Lung (tissue), 17 donors: ENCODE measurements at places on chromosomes 6 and 20. TPM values are rescaled to one million over a fixed set of nuclear protein-coding genes. Genes with fewer than 3 reads are reported as not detected.
A peak's percentile ranks its signal among the peaks of the same experiment; 100 is the strongest.

DNA sequence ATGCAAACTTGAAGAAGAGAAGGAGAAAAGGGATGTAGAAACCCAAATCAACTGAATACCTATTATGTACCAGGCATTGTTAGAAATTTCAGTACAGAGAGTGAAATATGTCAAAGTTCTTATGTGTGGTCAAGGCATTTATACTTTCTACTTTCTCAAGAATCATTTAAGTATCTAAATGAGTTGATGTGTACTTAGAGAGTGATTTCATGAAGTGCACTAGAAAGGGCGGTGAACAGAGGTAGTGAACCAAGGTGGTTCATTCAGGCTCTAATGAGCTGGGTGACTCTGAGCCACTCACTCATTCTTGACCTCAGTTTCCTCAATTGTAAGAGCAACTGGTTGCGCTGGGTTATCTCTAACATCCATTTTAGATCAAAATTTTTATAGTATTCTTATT lies 3.3 kb downstream of the PDE7B start:
- no peak overlapping the region for H3K27ac ChIP-seq
- no peaks in the 10 kb centered on the region for H3K27me3 ChIP-seq
- H3K36me3 ChIP-seq, result no peaks in the 10 kb centered on the region
- no peak overlapping the region for H3K4me3 ChIP-seq
- no peak for DNase-seq

DNA sequence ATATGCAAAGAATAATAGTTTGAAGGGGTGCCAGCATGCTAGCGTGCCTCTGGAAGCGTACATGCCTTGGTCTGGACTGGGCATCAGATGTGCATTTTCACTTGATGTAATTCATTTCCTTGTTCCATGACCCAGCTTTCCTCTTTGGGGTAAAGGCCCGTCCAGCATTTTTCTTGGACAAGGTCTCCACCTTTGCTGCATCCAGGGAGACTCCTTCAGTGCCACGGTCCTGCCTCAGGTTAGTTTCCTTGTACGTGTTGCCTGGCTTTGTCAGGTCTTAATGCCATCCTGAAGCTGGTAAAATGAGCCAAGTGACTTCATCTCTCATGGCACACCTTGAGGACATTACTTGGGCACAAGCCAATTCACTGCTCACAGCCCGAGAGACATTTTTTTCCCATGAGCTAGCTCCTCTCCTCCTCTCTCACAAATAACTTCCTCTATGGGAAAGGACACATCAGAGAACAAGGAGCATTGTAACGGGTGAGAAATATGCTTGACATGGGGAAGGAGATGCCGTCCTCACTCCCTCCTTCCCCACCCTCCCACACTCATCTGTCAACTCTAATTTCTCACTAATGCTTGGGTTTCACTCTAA lies 23.9 kb downstream of the EDN1 start:
- H3K27ac ChIP-seq, result no peak overlapping the region
- no peaks in the 10 kb centered on the region for H3K27me3 ChIP-seq
- DNase-seq, result peak; percentile 23
- H3K4me1 ChIP-seq, result no peaks in the 10 kb centered on the region
- no peak overlapping the region for H3K4me3 ChIP-seq

- H3K36me3 ChIP-seq, result no peaks in the 10 kb centered on the region
- DNase-seq, result no peak
- H3K4me1 ChIP-seq, result no peaks in the 10 kb centered on the region
- no peak overlapping the region for H3K27ac ChIP-seq
- H3K27me3 ChIP-seq, result no peaks in the 10 kb centered on the region
- no peak overlapping the region for H3K4me3 ChIP-seq
Observed at GRCh38 chr6:4093288-4093687, 14.4 kb upstream of the FAM217A start.

- no peaks in the 10 kb centered on the region for H3K4me1 ChIP-seq
- H3K4me3 ChIP-seq, result no peak overlapping the region
- no peak for DNase-seq
- no peaks in the 10 kb centered on the region for H3K36me3 ChIP-seq
- no peak overlapping the region for H3K27ac ChIP-seq
Observed at GRCh38 chr6:14270925-14271788, 153.6 kb downstream of the CD83 start.

GRCh38 chr6:106750946-106751345 lies 121.6 kb downstream of the QRSL1 start:
- DNase-seq, result no peak
- H3K27ac ChIP-seq, result no peak overlapping the region
- no peaks in the 10 kb centered on the region for H3K36me3 ChIP-seq
- no peaks in the 10 kb centered on the region for H3K4me1 ChIP-seq
- H3K27me3 ChIP-seq, result no peaks in the 10 kb centered on the region
- H3K4me3 ChIP-seq, result no peak overlapping the region

DNA sequence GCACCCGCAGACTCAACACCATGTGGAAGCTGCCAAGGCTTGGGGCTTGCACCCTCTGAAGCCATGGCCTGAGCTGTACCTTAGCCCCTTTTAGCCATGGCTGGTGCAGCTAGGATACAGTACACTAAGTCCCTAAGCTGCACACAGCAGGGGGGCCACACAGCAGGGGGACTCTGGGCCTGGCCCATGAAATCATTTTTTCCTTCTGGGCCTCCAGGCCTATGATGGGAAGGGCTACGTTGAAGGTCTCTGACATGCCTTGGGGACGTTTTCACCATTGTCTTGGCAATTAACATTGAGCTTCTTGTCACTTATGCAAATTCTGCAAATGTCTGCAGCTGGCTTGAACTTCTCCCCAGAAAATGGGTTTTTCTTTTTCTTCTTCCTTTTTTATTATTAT lies 103.3 kb downstream of the SLC16A10 start:
- no peak overlapping the region for H3K27ac ChIP-seq
- no peak overlapping the region for H3K4me3 ChIP-seq
- DNase-seq, result no peak
- H3K4me1 ChIP-seq, result no peaks in the 10 kb centered on the region
- no peaks in the 10 kb centered on the region for H3K36me3 ChIP-seq

DNA sequence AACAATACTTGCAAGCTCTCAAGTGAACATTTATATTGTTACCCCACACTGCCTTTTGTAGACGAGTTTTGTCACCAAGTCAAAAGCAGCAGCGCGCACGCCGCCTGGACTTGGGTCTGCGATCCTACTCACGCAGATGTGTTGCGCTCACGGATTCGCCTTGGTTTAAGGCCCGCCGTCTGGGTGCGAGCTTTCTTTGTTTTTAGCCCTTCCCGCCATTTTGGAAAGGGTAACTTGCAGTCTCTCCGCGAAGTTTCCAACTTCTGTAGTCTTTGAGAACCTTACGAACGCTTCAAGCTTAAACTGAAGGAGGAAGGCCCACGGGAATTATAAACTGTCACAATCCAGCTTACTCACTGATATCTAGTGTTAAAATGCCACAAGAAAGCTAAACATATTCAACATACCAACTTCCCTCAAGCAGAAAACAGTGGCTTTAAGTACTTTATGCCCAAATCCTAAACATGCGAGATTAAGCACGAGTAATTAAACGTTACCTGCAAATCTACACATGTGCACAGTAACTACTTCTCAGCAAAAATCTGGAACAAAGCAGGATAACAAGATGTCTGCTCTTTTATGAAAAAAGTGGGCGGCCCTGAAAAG lies 80.4 kb upstream of the BTN3A2 start:
- no peaks in the 10 kb centered on the region for H3K27me3 ChIP-seq
- peaks cover 4% of the 10 kb centered on the region for H3K4me1 ChIP-seq
- peak overlapping the region; percentile 70 for H3K4me3 ChIP-seq
- peaks cover 11% of the 10 kb centered on the region for H3K36me3 ChIP-seq
- DNase-seq, result peak; percentile 80

GRCh38 chr6:13307508-13307995 lies 20.8 kb downstream of the TBC1D7 start:
- H3K4me3 ChIP-seq, result no peak overlapping the region
- no peak overlapping the region for H3K27ac ChIP-seq
- H3K36me3 ChIP-seq, result peaks cover 6% of the 10 kb centered on the region
- no peak for DNase-seq
- no peaks in the 10 kb centered on the region for H3K27me3 ChIP-seq

GRCh38 chr6:104326173-104327001 lies 533.3 kb downstream of the HACE1 start:
- H3K27ac ChIP-seq, result no peak overlapping the region
- no peak for DNase-seq
- H3K27me3 ChIP-seq, result no peaks in the 10 kb centered on the region
- H3K4me3 ChIP-seq, result no peak overlapping the region
- H3K4me1 ChIP-seq, result no peaks in the 10 kb centered on the region

DNA sequence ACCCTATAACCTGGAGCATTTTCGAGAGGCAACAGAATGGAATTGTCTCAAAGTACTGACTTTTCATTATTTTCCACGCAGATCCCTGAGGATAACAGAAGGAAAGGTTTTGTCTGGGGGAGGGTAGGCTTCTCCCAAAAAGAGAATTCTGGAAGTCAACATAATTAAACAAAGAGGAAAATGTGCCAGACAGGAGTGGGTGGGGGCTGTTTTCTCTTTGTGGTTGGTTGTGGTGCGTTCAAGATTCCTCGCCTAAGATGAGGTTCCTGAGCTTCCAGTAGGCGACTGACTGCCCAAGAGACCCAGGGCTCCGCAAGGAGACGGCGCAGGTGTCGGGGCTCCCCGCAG lies 70.4 kb downstream of the SOX4 start:
- no peaks in the 10 kb centered on the region for H3K36me3 ChIP-seq
- no peak for DNase-seq
- H3K4me3 ChIP-seq, result peak overlapping the region; percentile 48
- no peak overlapping the region for H3K27ac ChIP-seq
- peaks cover 9% of the 10 kb centered on the region for H3K4me1 ChIP-seq
- peaks cover 11% of the 10 kb centered on the region for H3K27me3 ChIP-seq

DNA sequence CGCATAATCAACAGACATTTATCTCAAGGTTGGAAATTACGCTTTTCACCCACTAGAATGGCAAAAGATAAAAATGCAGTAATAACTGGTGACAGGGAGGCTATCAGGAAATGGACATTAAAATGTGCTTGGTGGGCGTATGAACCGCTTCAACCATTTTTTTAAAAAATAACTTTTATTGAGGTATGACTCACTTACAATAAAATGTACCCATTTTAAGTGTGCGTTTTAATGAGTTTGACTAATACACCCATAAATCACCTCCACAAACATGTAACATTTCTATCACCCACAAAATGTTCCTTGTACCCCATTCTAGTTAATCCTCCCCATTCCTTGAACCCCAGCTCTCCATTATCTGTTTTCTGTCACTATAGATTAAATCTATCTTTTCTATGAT lies 96.8 kb downstream of the IYD start:
- H3K36me3 ChIP-seq, result no peaks in the 10 kb centered on the region
- no peaks in the 10 kb centered on the region for H3K4me1 ChIP-seq
- H3K4me3 ChIP-seq, result no peak overlapping the region
- no peak for DNase-seq
- H3K27ac ChIP-seq, result no peak overlapping the region
- H3K27me3 ChIP-seq, result no peaks in the 10 kb centered on the region

- H3K27ac ChIP-seq, result no peak overlapping the region
- H3K4me3 ChIP-seq, result no peak overlapping the region
- no peak for DNase-seq
- H3K27me3 ChIP-seq, result no peaks in the 10 kb centered on the region
- no peaks in the 10 kb centered on the region for H3K36me3 ChIP-seq
Observed at GRCh38 chr6:43630980-43631619, 2.0 kb upstream of the GTPBP2 start.

GRCh38 chr20:25860531-25861150 lies 164.0 kb upstream of the ZNF337 start:
- peaks cover 32% of the 10 kb centered on the region for H3K4me1 ChIP-seq
- H3K27ac ChIP-seq, result no peak overlapping the region
- H3K27me3 ChIP-seq, result peaks cover 43% of the 10 kb centered on the region
- no peak overlapping the region for H3K4me3 ChIP-seq
- no peak for DNase-seq

DNA sequence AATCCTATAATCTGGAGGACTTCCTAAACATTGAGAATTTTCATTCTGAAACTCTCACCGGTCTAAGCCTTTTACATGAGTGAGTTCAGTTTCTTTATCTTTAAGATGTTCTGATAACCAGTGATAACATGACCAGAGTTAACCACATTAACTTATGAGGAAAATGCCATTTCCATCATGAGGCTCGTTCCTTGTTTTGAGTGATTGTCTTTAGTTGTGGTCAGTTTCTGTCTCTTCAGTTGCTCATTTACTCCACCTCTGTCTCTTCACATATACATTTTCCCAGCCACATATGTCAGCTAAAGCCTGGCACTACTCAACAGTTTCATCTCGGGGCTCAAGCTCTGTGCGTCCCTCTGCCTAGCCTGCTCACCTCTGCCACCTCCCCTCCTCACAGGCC lies 70.4 kb downstream of the JAG1 start:
- no peak for DNase-seq
- H3K4me3 ChIP-seq, result no peak overlapping the region
- H3K36me3 ChIP-seq, result no peaks in the 10 kb centered on the region
- H3K27me3 ChIP-seq, result no peaks in the 10 kb centered on the region
- H3K27ac ChIP-seq, result no peak overlapping the region

GRCh38 chr20:3106658-3107463 lies 22.3 kb upstream of the AVP start:
- H3K4me3 ChIP-seq, result no peak overlapping the region
- no peak overlapping the region for H3K27ac ChIP-seq
- no peak for DNase-seq
- H3K36me3 ChIP-seq, result no peaks in the 10 kb centered on the region
- no peaks in the 10 kb centered on the region for H3K4me1 ChIP-seq

DNA sequence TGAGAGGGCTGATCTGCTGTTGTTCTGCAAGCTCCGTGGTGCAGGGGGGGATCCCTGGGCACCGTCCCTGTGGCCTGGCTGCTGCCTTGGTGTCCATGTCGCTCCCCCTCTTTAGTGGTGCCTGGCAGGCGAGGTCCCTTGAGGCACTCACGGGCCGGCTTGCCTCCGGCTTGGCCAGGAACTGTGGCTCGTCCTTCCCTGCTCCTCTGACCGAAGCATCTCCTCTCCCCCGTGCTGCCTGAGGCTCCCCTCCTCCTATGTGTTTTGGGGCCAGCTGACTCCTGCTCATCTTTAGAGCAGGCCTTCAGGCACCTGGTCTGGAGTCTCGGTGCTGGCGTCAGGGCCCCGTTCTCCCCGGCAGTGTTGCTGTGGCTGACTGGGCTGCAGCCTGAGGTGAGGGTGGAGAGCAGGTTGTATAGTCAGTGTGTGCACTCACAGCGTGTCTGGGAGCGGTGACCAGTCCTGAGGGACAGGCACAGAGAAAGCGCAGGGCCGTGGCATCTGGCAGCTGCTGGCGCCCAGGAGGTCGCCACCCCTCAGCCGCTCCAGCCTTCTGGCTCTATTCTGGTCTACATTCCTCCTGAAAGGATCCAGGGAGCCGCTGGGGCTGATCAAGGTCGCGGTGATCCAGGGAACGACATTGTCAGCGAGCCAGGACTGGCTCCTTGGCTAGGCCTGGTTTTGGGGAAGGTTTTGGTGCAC lies 43.7 kb downstream of the PYGB start:
- H3K27me3 ChIP-seq, result no peaks in the 10 kb centered on the region
- H3K36me3 ChIP-seq, result peaks cover 7% of the 10 kb centered on the region
- peaks cover 2% of the 10 kb centered on the region for H3K4me1 ChIP-seq
- no peak overlapping the region for H3K4me3 ChIP-seq

- H3K4me3 ChIP-seq, result no peak overlapping the region
- no peaks in the 10 kb centered on the region for H3K4me1 ChIP-seq
- H3K27ac ChIP-seq, result no peak overlapping the region
- no peaks in the 10 kb centered on the region for H3K27me3 ChIP-seq
- DNase-seq, result no peak
Observed at GRCh38 chr6:32050562-32050961, 12.3 kb downstream of the CYP21A2 start.

Gene KCNK16
- total RNA-seq, result not detected

Gene TMX4
- total RNA-seq, result 27.4 TPM

Gene AKAP12
- total RNA-seq, result 110 TPM

Gene TXNDC5
- total RNA-seq, result 115 TPM

Gene MEP1A
- total RNA-seq, result 0.06 TPM

Gene HMGCLL1
- total RNA-seq, result 14.8 TPM

Gene FAM209B
- total RNA-seq, result not detected
